ENCODE measurements at places on chromosomes 13 and 19. TPM values are rescaled to one million over a fixed set of nuclear protein-coding genes. Genes with fewer than 3 reads are reported as not detected.

GRCh38 chr13:66655847-66656454 lies 574.2 kb downstream of the PCDH9 start:
- no peak for DNase-seq

Gene KLC3
- 9.5 TPM for total RNA-seq

Gene TGFBR3L
- total RNA-seq: not detected

Gene CYP4F8
- total RNA-seq: not detected

DNA sequence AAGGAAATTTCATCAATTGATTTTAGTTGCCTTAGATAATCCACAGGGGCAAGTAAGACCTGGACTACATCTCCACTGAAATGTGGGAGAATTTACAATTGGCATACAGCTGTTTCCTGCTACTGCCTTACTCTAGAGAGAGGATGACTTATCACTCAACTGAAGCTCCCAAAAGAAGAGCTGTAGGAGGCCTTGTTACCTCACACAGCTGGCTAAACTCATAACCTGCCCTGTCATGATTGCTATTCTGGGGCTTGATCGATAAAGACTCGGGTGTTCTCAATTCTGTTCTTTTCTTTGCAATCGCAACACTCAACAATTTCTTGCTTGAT lies 1396.4 kb downstream of the EFNB2 start:
- no peak for DNase-seq

DNA sequence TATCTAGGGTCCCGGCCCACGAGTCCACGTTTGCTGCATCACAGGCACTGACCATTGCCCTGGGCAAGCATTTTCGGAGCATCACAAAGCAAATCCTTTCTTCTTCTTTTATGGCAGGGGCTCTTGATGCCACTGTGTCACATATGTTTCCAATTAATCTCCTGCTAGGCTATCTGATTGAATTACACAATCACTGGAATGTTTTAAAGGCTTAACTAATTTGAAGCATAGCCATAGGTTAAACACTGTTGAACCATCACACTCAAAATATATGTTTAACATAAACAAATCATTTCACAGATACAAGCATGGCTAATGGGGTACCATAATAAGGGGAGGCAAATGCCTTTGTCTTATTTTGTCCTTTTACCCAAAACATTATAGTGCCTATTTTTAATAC lies 338.3 kb downstream of the POU4F1 start:
- no peak for DNase-seq

All from upper lobe of left lung (tissue), 6 donors.